Mesothelial cell of epicardium (in vitro differentiated cells): ENCODE measurements at places on chromosomes 4 and X.

- peaks cover 9% of the 10 kb centered on the region for H3K36me3 ChIP-seq
- H3K4me1 ChIP-seq = no peaks in the 10 kb centered on the region
- no peak for DNase-seq
- H3K27ac ChIP-seq = no peak overlapping the region
Observed at GRCh38 chrX:53374222-53374820, 48.1 kb downstream of the SMC1A start.

DNA sequence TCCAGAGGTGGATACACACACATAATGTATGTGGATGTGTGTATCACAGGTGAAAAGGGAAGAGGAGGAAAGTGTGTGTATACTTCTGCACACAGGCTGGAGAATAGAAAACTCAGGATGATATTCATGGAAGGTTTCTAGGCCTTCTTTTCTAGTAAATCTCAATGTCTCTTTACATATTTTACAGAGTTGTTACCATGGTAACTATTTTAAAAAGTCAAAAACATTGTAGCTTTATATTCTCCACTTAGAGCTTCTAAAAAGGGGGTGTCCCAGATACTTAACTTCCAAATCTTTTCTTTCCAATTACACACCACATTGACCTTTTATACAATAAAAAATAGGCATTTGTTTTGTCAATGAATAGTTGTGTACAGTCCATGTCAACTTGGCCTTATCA lies 604.8 kb upstream of the LCORL start:
- H3K27me3 ChIP-seq = no peaks in the 10 kb centered on the region
- no peaks in the 10 kb centered on the region for H3K36me3 ChIP-seq
- H3K4me1 ChIP-seq = peaks cover 6% of the 10 kb centered on the region
- no peak overlapping the region for H3K4me3 ChIP-seq
- DNase-seq = no peak

DNA sequence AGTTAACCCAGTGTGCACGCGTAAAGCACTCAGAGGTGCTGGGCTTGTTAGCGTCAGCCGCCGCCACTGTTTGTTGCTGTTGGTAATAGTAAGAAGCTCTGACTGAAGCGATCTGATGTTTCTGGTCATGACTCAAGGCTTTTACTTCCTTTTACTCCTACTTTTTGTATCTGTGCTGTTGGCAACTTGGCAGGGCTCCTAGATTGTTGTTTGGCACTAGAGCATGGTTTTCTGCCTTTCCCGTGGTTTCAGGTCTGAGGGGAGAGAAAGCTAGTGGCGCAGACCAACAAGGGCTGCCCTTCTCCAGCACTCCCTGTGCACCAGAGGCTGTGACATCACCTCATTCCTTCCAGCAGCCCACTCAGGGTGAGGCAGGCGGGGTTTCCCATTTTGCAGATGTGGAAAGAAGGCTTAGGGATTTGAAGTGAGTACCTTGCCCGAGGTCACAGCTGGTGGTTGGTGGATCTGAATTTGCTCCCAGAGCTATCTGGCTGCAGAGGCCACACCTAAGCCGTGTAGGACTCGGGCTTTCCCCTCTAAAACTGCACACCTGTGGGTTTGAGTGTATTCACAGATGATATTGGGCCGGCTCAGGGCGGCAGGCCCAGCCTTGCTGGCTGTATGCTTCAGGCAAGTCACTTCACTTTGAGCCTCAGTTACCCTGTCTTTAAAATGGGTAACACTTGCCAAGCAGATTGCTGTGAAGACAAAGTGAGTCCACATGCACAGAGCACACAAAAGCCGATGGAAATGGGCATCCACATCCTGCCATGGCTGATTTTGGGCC lies 51.2 kb upstream of the TADA2B start:
- H3K4me3 ChIP-seq = no peak overlapping the region
- H3K4me1 ChIP-seq = peaks cover 44% of the 10 kb centered on the region
- no peaks in the 10 kb centered on the region for H3K27me3 ChIP-seq
- DNase-seq = no peak
- peak overlapping the region; percentile 41 for H3K27ac ChIP-seq
- peaks cover 12% of the 10 kb centered on the region for H3K36me3 ChIP-seq

- H3K4me1 ChIP-seq = peaks cover 51% of the 10 kb centered on the region
- no peak overlapping the region for H3K4me3 ChIP-seq
- peak overlapping the region; percentile 39 for H3K27ac ChIP-seq
- H3K36me3 ChIP-seq = no peaks in the 10 kb centered on the region
- no peak for DNase-seq
- H3K27me3 ChIP-seq = no peaks in the 10 kb centered on the region
Observed at GRCh38 chr4:7943211-7943610, 3.5 kb upstream of the AFAP1 start.

GRCh38 chrX:7552760-7553159 lies 290.2 kb upstream of the VCX start:
- H3K27ac ChIP-seq = no peak overlapping the region
- H3K36me3 ChIP-seq = no peaks in the 10 kb centered on the region
- no peak overlapping the region for H3K4me3 ChIP-seq
- H3K4me1 ChIP-seq = no peaks in the 10 kb centered on the region

GRCh38 chr4:99504804-99505502 lies 5.9 kb upstream of the C4orf17 start:
- H3K4me3 ChIP-seq = no peak overlapping the region
- H3K4me1 ChIP-seq = no peaks in the 10 kb centered on the region
- no peaks in the 10 kb centered on the region for H3K36me3 ChIP-seq

DNA sequence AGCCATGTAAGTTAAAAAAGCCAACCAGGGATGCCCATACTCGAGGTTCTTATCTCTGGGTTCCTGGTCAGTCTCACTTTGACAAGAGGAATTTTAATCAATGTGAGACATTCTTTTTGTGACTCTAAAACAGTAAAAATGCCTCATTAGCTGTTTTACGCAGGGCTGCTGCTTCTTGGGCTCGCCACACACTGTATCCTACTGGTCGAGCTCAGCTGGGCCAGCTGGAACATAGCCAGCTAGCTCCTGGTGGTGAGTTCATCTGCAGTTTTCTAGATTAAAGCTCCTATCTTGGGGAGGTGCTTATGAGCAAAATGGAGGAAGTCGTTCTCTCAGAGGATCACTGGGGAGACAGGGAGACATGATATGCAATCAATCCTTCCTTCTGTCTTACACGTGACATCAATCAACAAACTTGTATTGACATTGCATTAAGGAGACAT lies 55.9 kb upstream of the LEF1 start:
- DNase-seq = peak; percentile 46
- H3K27me3 ChIP-seq = no peaks in the 10 kb centered on the region
- peak overlapping the region; percentile 14 for H3K4me3 ChIP-seq
- H3K27ac ChIP-seq = peak overlapping the region; percentile 39

GRCh38 chrX:101395789-101396188 lies 5.0 kb downstream of the RPL36A start:
- no peaks in the 10 kb centered on the region for H3K27me3 ChIP-seq
- peaks cover 10% of the 10 kb centered on the region for H3K4me1 ChIP-seq
- no peak overlapping the region for H3K4me3 ChIP-seq
- no peak for DNase-seq
- no peak overlapping the region for H3K27ac ChIP-seq

- no peaks in the 10 kb centered on the region for H3K27me3 ChIP-seq
- H3K4me3 ChIP-seq = no peak overlapping the region
- no peak for DNase-seq
- H3K27ac ChIP-seq = no peak overlapping the region
Observed at GRCh38 chr4:167111622-167112021, 122.7 kb downstream of the SPOCK3 start.

DNA sequence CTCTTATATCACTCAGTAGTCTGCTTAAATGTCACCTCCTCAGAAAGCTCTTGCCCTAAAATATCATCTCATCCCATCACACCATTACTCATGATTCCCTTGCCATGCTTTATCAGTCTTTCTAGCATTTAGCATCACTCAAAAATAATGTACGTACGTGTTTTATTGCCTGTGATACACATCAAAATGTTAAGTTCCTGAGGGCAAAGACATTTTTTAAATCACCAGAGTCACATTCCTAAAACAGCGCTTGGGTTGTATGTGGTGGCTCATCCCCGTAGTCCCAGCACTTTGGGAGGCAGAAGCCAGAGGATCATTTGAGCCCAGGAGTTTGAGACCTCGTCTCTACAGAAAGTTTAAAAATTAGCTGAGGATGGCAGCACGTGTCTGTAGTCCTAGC lies 21.3 kb upstream of the PDLIM5 start:
- no peak overlapping the region for H3K27ac ChIP-seq
- no peak for DNase-seq
- H3K36me3 ChIP-seq = peaks cover 5% of the 10 kb centered on the region
- no peak overlapping the region for H3K4me3 ChIP-seq
- H3K4me1 ChIP-seq = peaks cover 12% of the 10 kb centered on the region
